ENCODE measurements at places on chromosomes 6 and 20. TPM values are rescaled to one million over a fixed set of nuclear protein-coding genes. Genes with fewer than 3 reads are reported as not detected.

- DNase-seq: no peak
Observed at GRCh38 chr6:157434349-157435033, 53.5 kb downstream of the ZDHHC14 start.

DNA sequence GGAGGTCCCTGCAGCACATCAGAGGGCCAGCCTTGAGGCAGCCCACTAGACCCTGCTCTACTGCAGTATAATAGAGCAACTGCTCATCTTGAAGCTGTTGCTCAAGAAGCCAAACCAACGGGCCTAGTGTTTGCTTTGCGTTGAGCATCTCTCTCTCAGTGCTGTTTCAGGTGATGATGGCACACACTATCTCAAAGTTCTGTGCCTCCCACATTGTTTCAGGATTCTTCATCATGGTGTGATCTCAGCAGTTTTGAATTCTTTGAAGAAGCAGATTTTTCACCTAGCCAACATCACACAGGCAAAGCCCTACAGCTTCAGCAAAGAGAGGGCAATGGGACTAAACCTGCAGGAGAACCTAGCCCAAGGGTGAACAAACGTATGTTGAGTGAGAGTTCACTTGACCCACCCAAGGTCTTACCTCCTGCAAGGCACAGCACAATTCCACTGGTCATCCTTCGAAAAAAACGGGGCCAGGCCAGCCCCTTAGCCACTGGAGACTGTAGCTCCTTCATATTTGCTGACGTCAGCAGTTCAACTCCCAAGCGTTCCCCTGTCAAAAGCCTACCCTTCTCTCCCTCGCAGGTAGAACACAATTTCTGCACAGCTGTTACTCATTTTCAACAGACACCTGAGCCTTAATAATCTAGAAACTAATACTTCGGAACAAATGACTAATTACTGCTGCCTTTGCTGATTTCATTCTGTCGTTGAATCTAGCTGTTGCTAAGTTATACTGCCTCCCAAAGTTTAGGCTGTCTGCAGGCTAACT is 15.8 kb downstream of the MYB start:
- DNase-seq: no peak

GRCh38 chr6:155578251-155578650 is 122.6 kb upstream of the NOX3 start:
- no peak for DNase-seq

DNA sequence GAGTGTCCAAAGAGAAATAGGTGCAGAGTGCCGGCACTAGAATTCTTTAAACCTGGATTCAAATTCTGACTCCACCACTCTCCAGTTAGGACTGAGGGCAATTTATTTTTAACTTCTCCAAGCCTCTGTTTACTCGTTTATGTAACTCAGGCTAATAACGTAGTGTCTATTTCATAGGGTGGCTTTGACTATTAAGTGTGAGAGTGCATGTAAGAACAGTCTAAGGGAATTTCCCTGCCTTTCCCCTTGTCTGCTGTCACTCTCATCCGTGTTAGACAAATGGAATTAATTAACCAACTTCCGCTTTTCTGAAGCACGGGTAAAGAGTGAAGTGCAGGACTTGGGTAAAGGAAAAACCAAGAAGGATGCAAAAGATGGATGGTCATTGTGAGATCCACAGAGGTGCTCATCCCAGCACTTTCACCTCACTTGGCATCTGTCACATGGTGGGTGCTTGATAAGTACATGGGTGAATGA is 4.1 kb upstream of the ZKSCAN8 start:
- DNase-seq: no peak

DNA sequence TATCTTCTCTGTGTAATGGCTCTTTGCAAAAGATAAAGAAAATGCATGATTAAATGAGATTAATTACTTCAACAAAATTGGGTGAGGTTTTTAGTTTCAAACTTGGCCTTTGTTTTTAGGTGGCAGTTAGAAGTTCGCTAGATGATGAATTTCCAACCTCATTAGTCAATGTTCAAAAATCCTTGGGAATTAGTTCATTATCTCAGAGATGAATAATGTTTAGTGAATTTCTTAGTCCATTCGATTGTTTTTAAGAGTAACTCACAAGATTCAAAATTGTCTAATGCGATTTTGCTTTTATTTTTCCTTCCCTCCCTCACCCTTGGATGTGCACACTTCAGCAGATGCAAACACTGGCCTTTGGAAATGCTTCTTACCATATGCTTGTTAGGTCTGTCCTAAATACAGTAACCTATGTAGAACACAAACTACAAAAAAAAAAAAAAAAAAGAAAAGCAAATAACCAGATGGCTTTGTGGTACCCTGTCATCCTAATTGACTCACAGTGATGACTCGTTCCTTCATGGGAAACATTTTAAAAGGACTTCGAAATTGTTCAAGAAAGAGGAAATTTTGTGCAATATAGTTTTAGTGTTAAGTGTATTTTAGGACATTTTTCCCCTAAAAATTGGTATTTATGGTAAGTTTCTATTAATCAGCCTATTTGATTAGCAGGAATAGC is 66.7 kb downstream of the FAM229B start:
- peak; percentile 74 for DNase-seq

DNA sequence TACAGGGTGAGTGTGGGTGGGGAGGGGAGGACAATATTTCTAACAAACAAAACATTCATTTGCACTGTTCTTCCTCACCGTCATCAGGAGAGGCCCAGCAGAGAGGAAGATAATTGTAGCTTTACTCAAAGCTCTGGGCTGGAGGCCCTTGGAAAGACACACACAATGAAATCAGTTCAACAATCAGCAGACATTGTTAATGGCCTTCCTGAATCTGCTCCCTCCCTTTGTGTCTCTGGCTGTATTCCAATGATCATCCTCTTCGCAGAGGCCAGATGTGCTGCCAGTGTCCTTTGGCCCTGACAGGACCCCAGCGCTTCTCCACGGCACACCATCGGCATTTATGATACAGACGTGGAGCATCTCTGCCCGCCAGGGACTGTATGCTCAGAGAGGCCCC is 44.6 kb upstream of the LRFN2 start:
- DNase-seq: no peak

DNA sequence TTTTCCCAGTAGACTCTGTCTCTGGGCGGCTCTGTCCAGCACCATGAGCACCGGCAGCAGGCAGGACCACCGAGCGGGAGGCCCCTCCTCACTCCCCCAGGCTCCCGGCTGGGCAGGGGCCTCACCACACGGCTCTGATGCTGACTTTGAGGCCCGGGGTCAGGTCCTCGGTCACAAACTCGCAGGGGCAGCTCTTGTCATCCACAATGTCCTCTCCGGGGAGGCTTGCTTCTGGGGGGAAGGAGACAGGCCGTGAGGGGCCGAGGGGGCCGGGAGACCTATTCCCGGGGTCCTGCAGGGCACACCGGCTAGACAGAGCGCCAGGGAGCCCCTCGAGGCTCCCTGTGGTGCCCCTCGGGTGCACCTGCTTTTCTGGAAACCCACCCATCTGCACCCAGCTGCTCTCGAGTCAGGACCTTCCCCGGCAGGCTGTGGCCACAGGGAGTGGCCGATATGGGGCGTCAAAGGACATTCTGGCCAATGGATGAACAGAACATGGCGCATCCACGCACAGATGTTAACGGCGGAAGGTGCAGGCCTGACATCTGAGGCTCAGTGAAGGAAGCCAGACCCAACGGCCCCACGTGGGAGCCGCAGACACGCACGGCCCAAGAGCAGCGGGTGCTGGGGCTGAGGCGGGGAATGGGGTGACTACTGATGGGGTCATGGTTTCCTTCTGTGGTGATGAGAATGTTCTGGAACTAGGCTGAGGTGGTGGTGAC is 53.0 kb upstream of the CHRNA4 start:
- DNase-seq: no peak

DNA sequence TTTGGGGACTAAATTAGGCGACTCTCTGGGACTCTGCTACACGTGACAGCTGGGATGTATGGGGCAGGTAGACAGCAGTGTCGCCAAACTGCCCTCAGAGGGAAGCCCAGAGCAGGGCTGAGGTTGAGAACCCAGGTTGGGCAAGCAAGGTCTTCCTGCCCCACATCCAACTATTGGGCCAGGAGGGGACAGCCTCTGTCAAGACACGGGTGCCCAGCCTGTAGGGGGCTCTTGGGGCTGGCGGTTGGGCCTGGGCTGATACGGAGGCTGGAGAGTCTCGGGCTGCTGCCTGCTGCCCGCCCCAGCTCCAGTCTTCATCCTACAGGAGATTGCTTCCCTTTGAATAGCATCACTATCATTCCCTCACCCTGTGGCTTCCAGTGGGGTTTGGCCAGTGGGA is 33.3 kb downstream of the CPNE5 start:
- no peak for DNase-seq

- peak; percentile 84 for DNase-seq
Observed at GRCh38 chr6:26311012-26311384, 54.0 kb upstream of the BTN3A2 start.

- no peak for DNase-seq
Observed at GRCh38 chr20:44981736-44982406, 15.6 kb downstream of the STK4 start.

DNA sequence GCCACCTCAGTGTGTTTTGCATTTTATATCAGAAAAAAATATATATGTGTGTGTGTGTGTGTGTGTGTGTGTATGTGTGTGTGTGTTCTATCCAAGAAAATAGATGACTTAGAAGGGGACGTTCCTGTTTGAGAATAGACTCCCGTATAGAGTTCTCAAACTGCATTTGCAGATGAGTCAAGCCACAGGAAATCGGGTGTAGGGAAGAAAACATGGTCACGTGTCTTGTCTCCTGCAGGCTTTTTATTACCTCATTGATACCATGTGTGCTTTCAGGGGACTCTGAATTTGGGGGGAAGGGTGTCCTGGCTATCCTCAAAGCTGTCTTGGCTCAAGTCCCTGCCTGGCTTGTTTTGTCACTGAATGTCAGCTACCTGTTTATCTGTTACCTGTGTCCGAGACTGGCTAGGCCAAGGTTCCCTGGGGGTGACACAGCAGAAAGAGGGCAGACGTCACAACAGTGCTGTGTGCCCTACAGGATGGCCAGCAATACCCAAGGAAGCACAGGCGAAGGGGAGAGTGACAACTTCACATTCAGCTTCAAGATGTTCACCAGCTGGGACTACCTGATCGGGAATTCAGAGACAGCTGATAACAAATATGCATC is 55.7 kb upstream of the NOP56 start:
- DNase-seq: peak; percentile 60

DNA sequence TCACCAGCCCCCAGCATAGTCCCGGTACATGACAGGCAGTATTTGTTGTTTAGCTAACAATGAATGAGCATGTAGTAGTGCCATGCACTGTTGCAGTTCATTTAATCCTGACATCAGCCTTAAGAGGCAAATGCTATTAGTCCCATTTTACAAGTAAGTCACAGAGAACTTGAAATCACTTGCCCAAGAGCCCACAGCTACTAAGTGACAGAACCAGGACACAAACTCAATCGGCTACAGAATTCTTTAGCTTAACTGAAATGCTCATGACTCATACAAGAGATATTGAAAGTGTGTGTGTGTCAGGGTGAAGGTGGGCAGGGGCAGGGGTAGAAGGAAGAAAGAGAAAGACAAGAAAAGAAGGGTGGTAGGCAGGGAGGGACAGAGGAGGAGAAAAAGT is 52.7 kb downstream of the UNC5CL start:
- peak; percentile 41 for DNase-seq

- DNase-seq: peak; percentile 47
Observed at GRCh38 chr6:101114703-101115102, 233.6 kb upstream of the ASCC3 start.

DNA sequence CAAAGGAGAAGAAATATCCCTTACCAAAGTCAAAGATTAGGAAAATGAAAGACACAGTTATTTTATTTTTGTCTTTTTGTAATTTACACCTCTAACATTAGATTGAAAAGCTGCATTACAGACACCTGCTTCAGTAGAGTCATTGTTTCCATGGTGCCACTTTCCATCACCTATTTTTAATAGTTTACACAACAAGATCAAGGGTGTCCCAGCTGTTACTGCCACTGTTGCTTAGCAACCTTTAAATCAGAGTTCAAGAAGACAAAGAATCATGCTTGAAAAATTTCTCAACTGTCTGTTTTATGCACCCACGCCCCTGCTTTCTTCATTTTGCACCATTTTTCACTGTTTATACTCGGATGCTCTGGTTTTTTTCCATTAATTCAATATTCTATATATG is 668.2 kb upstream of the GJE1 start:
- DNase-seq: no peak

DNA sequence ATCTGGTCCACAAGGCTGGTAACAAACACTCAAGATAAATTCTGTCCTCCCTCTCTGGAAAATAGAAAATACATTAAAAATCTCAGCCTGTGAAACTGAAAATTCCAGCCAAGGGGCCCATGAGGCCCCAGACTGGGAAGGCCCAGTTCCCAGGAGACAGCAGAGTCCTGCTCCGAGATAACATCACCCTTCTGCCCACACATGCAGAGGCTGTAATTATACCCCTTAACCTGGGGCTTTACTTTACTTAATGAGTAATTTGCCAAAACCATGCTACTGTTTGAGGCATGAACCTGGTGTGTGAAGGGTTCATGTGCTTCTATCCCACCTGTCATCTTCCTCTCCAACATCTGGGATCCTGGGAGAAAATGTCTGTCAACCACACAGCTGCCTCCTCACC is 398.9 kb upstream of the SULF2 start:
- DNase-seq: no peak

The CDSN gene
- total RNA-seq: not detected

The PHF1 gene
- 30.8 TPM for total RNA-seq

The IL17A gene
- not detected for total RNA-seq

The GSTA3 gene
- not detected for total RNA-seq
